ENCODE measurements at places on chromosomes 6 and 20. TPM values are rescaled to one million over a fixed set of nuclear protein-coding genes. Genes with fewer than 3 reads are reported as not detected.

DNA sequence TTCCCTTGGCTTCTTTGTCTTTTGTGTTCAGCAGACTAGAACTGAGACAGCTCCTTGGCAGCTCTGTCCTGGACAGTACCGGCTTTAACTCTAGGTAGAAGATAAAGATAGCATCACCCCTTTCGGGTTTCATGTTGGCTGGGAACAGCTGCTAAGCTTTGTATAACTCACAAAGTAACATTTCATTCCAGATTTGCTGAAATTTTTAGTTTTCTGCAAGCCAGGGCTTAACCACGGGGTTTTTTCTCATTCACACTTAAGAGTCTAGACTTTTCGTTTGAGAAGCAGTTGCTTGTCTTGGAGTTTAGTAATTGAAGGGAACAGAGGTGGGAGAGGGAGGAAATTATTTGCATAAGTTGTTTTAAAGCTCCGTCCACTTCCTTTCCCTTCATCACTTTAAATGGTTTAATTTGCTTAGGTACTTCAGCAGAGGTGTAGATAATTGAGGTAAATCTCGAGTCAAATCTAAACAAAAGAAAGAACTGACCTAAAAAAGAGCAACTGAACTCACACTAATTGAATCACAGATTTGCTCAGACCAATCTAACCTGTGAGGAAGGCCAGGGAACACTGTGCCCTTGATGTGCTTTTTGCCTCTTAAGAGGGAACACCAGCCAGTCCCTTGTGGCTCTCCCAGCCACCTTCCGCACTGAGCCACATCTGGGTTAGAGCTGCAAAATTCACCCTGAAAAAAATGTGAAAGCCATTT, 48.3 kb downstream of the RREB1 start:
- H3K27ac ChIP-seq = no peak overlapping the region
- no peaks in the 10 kb centered on the region for H3K36me3 ChIP-seq
- no peak for DNase-seq
- no peak overlapping the region for H3K4me3 ChIP-seq

SLPI gene
- total RNA-seq = not detected

DNA sequence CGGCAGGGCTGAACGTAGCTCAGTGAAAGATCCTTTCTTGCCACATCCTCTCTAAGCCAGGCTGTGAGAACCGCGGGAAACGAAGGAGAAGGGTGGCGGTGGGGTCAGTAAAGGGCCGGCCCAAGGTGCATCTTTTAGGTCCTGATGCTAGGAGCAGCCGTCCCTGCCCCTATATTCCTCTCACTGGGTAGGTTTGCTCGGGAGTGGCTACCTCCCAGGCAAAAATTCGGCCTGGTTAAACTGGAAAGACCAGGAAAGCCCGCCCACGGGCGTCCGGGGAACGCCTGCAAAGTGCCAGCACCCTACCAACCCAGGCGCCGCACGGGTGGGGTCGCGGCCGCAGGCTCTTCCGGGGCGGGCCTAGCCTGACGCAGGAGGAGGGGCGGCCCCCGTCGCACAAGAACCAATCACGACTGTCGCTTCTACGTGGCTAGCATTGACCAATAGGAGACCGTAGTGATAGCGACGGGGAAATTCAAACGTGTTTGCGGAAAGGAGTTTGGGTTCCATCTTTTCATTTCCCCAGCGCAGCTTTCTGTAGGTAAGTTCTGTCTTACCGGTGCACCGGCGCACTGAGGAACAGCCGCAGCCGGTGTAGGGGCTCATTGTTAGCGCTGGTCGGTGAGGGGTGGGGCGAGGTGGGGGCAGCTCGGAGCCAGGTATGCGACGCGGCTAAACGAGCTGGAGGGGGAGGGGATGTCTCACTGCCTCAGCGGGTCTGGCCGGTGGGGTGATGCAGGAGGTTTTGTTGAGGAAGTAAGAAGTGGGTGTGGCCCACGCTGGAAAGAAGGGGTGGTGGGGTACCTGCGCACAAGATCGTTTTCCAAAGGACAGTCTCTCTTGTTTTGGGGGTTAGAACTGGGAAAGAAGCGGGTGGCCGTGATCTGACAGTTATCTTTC, at the start of gene TTK:
Gene TTK, plus strand, starts transcription at position 477 of the 900 bp plus-strand sequence. CDS start 1,195 bp downstream, outside the sequence.
- H3K4me3 ChIP-seq = peak within 1 kb of the TSS; percentile 95
- peaks cover 25% of the 10 kb centered on the region for H3K4me1 ChIP-seq
- H3K27me3 ChIP-seq = no peaks in the 10 kb centered on the region

KCNK16 gene
- total RNA-seq = not detected

GRCh38 chr6:8064638-8065518, 689 bp upstream of the BLOC1S5 start:
- peak overlapping the region; percentile 92 for H3K27ac ChIP-seq
- H3K4me3 ChIP-seq = peak overlapping the region; percentile 97
- no peaks in the 10 kb centered on the region for H3K27me3 ChIP-seq
- DNase-seq = no peak

DNA sequence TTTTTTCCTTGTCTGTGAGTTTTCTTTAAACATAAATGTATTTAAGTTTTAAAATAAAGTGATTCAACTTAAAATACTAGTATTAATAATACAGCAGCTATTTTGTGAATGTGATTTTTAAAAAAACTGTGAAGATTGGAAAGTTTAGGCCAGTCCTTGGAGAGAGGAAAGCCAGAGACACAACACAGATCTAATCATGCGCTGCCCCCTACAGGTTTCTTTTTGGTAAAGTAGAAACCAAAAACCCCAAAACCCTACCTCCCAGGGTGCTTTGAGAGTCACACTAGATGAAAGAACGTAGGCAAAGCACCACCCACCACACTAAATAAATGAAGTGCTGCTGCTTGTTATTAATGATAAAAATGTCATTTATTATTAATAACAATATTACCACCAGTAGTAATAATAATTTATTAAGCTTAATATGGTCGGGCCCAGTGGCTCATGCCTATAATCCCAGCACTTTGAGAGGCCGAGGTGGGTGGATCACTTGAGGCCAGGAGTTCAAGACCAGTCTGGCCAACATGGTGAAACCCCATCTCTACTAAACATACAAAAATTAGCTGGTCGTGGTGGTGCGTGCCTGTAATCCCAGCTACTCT, 33.7 kb downstream of the SLC9A8 start:
- H3K36me3 ChIP-seq = peaks cover 27% of the 10 kb centered on the region
- H3K27me3 ChIP-seq = no peaks in the 10 kb centered on the region
- peak; percentile 51 for DNase-seq
- H3K4me3 ChIP-seq = no peak overlapping the region
- peaks cover 12% of the 10 kb centered on the region for H3K4me1 ChIP-seq

DNA sequence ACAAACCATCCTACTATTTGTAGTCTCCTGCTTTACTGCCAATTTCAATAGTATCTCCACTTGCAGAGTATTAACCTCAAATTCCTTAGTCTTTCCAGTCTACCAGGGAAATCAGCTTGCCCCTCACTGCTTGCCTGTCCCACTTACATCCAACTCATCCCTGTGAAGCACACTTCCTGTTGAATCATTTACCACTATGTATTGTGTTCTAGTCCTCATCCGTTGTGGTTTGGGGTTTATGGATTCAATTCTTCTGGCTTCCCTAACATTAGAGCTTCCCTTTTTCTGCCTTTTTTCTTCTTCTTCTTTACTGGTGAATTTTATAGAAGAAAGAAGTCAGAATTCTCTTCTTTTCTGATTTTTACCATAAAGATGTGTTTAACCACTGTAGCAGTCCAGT, 5.1 kb upstream of the TXLNB start:
- no peak overlapping the region for H3K27ac ChIP-seq
- H3K36me3 ChIP-seq = no peaks in the 10 kb centered on the region
- H3K27me3 ChIP-seq = no peaks in the 10 kb centered on the region

DNA sequence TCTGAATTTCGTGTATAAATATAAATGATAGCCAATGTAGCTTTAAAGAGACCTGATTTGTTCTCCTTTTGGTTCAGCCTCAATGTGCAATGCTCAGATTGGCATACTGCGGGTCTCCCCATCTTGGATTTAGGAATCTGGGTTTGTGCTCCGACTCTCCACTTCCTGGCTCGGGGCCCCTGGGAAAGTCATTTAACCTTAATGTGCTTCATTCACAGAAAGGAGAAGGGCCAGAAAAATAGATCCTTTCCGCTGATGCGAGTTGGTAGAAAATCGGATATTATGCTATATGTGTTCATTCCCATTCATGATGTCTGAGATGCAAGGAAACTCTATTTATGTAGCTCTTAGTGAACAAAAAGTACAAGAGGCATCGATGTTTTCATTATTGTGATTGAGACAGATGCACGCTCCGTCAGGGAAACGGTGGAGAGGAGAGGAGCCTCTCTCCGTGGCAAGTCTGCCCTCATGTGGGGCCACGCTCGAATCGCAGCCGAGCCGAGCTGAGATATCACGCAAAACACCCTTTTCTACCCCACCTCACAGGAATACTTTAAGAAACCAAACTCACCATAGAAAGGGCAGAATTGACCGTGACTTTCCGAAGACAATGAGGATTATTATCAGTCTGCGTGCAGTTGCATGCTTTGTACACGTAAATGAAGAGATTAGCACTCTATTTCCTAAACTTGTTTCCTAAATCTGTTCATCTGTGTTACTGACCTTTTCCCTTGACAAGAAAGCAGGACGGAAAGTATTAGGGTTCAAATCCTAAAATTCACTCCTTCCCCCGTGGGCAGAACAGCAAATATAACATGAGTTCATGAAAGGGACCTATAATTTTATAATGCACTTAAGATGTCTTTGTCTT, 136.6 kb downstream of the COL9A1 start:
- H3K27me3 ChIP-seq = peaks cover 4% of the 10 kb centered on the region
- H3K4me1 ChIP-seq = no peaks in the 10 kb centered on the region
- DNase-seq = no peak
- no peak overlapping the region for H3K4me3 ChIP-seq
- H3K27ac ChIP-seq = no peak overlapping the region
